ENCODE measurements at places on chromosomes 5 and 9.

GRCh38 chr9:128909859-128910258 lies 10.9 kb upstream of the PHYHD1 start:
- no peak for DNase-seq

DNA sequence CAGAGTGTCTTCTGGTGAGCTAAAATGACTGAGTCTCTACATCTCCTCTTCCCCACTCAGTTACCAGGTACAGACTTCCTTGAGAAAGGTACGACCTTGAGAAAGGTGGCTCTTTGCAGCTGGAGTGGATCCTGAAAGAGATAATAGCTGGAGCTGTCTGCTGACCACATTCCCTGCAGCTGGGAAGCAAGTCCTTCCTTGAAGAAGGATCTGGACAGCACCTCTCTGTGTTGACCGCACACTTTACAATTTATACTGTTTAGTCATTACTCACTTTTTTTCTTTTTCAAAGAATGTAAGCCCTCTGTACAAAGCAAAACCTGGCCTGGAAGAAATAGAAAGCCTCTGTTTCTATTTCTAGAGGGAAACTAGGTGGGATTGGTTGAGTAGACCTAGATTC lies 148.8 kb downstream of the MACIR start:
- no peak for DNase-seq

DNA sequence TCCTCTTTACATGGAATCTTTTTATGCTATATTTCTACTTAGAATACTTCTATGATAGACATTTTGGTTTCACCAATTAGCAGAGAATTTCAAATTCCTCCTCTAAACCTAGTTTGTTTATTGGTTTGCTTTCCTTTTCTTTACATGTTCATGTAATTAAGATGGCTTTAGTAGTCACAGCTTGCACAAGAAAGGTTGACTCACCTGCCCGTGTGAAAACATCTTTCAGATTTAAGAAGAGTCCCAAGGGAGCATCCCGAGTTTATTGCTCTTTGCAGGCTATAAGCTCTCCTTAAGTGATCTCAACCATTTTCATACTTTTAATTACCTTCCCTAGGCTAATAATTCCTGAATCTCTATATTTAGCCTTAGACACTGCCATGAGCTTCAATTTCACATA lies 28.9 kb downstream of the TYRP1 start:
- no peak for DNase-seq

- DNase-seq = no peak
Observed at GRCh38 chr9:87545858-87546257, 48.2 kb downstream of the DAPK1 start.

GRCh38 chr5:146902471-146902870 lies 23.9 kb upstream of the PPP2R2B start:
- no peak for DNase-seq

DNA sequence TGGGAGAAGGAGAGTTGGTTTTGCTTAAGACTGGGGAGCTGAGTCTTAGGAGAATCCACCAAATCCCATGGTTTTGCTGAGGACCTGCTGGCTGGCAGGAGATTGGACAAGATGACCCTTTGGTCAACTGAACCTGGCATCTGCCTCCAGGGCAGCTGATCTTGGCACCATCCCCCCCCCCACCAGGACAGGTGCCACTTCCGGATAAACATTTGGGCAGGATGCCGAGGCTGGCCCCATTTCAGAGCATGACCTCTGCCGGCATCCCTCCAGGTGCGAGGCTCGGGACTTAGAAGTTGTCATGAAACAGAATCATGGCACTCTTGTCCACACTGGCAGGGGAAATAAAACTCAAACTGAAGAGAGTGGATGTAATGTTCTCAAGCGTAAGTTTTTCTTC lies 165.6 kb downstream of the MACROH2A1 start:
- DNase-seq = no peak

DNA sequence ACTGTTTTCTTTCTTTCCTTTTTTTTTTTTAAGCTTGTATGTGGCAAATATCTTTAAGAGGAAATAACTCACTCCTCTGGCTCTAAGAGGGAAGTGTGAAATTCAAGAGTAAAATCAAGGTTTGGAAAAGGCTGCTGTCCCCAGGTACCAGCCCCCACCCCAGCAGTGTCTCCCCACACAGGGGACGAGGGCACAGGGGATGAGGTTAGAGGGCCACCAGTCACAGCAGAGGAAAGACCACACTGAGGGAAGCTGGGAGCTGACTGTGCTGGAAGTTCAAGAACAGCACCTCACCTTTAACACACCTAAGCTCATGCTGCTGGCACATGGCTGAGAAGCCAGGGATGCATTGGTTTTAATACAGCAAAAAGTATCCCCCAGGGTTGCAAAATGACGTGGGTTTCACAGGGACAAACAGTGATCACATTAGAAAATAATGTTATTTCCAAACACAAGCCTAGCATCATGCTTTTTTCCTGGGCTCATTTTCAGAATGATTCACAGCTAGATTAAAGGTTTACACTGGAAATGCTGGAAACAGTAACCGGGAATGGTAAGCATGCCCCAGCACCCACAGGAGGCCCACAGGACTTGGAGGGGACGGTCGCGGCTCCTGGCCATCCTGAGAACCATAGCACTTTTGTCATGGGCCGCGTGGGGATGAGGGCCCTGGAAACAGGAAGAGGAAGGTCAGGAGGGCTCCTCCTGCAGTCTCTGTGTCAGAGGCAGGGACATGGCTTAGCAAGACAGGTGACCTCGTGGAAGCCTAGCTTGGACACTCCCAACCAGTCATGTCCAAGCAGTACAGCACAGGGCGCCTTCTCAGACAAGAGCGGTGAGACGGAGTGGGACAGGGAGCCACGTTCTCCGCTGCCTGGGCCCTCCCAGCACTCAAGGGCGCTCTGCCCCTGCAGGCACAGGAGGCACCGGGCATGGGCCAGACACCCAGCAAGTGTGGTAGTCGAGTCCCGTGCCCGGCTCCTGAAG lies 6.9 kb downstream of the LPCAT1 start:
- no peak for DNase-seq

DNA sequence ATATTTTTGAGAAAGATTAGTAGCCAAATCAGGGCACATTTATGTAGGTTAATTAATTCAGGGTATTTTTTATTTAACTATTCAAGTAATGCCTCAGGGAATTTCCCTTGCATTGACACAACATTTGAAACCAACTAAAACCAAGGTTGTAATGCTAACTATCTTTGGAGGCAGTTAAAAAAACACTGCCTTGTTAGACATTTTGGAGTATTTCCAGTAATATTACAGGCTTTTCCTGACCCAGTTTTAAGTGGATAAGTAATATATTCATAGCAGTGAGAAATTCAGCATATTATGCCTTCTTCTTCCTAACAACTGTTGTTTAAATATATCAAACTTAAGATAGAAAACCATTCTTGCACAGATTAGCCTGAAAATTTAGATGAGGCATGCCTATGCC lies 175.1 kb downstream of the TMC1 start:
- DNase-seq = no peak

DNA sequence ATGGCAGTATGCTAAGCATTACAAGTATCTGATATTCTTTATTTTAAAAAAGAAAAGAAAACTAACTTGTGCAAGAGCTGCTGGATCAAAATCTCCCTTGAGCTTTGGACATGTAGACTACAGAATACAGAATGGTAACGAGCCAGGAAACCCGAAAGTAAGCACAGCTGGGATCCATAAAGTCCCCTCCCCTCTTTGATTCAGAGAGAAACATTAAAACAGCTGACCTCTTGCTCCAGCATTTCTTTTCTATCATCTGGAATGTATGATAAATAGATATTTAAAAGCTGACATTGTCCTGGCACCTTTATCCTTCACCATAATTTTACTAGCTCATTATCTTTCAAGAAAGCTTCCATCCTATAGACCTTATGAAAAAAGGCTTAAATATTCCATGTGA lies 28.2 kb upstream of the LPAR1 start:
- no peak for DNase-seq

- no peak for DNase-seq
Observed at GRCh38 chr5:139131062-139131461, 67.1 kb downstream of the SIL1 start.

- no peak for DNase-seq
Observed at GRCh38 chr5:172802567-172803176, 31.4 kb upstream of the ERGIC1 start.

GRCh38 chr9:105828171-105828570 lies 133.8 kb downstream of the TMEM38B start:
- no peak for DNase-seq

- no peak for DNase-seq
Observed at GRCh38 chr5:80308526-80308925, 11.3 kb upstream of the SPZ1 start.

Data from activated CD4-positive, alpha-beta T cell treated with anti-CD3 and anti-CD28 coated beads, Interleukin-2, amount 50 U/mL, for 24 hours (primary cell).